ENCODE measurements at places on chromosomes 4 and X.
A peak's percentile ranks its signal among the peaks of the same experiment; 100 is the strongest.

DNA sequence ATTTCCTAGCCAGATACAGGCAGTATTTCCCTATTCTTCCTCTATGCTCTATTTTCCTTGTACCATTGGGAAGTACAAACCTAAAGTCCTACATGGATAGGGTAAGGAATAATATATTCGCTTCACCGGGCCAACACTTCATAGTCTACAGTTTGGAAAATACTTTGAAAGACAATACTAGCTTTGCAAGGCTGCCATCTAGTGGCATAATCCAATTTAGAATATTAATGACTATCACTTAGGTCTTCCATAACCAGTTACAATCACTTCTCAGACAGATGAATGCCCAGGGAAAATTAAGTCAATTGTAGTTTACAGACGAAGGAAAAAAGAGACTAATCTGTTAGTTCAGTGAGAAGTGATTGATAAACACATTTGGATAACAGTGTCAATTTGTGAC is 141.0 kb upstream of the FAM47C start:
- DNase-seq, result no peak

- no peak for DNase-seq
Observed at GRCh38 chrX:106510713-106511403, 100.9 kb upstream of the RADX start.

GRCh38 chr4:15765910-15766697 is 12.0 kb upstream of the CD38 start:
- no peak for DNase-seq

DNA sequence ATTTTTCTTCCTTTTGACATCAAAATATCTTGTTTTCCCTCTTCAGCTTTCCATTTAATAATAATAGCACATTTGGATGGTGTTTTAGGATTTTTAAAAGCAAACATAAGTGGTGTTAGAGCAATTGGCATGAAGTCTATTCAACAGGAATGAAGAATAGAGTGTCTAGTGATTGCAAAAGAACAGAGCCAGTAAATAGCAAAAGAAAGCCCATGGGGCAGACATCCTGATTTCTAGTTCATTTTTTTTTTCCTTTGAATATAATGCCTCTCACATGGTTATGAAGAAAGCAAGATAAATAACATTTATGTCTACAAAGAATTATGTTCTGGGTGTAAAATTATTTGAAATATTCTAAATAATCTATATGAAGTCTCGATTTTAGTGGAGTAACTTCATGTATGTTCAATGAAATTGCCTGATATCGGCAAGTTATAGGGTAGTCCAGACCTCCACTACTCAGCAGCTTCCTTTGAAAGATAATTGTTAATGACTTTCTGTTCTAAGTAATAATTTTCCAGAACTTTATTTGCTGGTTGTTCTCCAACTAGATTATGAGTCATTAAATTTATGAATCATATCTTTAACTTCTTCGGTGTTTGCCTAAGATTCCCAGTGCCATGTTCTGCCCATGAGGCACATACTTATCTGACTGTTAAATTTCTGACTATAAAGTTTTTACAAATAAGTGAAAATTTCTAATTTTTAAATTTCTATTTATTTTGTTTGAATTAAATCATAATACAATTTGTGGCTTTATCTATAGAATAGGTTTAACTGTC is 587.9 kb downstream of the TLL1 start:
- no peak for DNase-seq

DNA sequence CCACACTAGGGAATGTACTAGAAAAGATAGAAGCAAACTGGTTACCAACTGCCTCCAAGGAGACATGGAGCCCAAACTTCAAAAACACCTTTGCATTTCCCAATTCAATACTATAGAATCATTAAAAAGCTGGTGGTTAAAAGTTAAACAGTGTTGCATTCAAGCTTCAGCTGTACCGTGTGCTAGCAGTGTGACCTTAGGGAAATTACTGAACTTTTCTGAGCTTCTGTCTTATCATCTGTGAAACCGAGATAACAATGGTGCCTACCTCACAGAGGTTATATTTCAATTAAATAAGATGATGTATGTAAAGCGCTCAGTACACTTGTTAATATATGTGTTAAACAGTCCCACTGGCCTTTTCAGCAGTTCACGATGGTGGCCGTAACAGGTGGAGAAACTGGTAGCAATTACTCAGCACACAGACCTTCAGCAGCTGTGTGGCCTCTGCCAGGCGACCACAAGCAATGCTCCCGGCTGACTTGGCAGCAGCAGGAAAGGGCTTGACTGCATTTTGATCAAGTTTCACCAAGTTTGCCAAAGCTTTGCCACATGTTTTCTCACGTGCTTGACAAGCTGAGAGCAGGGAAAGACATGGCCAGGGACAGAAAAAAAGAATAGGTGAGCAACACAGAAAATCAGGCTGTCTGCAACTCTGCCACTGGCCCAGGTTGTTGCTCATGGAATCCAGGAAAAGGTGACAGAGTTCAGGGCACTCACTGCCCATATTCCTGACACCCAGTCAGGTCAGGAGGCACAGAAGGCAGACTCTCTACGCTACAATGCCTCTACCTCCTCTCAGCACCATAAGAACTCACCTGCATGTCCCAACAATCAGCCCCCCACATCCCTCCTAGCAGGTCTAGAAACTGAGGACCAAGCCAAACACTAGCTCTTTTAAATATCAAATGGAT is 72.1 kb downstream of the PARM1 start:
- DNase-seq, result no peak

- peak; percentile 55 for DNase-seq
Observed at GRCh38 chrX:50691820-50692219, 122.2 kb downstream of the SHROOM4 start.

DNA sequence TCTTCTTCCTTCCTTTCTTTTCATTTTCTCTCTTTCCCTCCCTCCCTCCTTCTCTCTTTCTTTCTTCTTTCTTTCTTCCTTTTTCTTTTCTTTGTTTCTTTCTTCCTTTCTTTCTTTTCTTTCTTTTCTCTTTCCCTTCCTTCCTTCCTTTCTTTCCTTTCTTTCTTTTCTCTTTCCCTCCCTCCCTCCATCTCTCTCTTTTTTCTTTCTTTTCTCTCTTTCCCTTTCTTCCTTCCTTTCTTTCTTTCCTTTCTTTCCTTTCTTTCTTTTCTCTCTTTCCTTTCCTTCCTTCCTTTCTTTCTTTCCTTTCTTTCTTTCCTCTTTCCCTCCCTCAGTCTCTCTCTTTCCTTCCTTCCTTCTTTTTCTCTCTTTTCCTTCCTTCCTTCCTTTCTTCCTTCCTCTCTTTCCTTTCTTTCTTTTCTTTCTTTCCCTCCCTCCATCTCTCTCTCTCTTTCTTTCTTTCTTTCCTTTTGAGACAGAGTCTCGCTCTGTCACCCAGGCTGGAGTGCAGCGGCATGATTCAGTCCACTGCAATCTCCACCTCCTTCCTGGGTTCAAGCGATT is 44.4 kb downstream of the CRLF2 start:
- DNase-seq, result no peak

- no peak for DNase-seq
Observed at GRCh38 chr4:75289914-75290582, 224.2 kb downstream of the RCHY1 start.

Data from activated CD8-positive, alpha-beta memory T cell treated with anti-CD3 and anti-CD28 coated beads for 24 hours (primary cell).